NT2/D1 (cell line): ENCODE measurements at places on chromosomes 7 and 10.

DNA sequence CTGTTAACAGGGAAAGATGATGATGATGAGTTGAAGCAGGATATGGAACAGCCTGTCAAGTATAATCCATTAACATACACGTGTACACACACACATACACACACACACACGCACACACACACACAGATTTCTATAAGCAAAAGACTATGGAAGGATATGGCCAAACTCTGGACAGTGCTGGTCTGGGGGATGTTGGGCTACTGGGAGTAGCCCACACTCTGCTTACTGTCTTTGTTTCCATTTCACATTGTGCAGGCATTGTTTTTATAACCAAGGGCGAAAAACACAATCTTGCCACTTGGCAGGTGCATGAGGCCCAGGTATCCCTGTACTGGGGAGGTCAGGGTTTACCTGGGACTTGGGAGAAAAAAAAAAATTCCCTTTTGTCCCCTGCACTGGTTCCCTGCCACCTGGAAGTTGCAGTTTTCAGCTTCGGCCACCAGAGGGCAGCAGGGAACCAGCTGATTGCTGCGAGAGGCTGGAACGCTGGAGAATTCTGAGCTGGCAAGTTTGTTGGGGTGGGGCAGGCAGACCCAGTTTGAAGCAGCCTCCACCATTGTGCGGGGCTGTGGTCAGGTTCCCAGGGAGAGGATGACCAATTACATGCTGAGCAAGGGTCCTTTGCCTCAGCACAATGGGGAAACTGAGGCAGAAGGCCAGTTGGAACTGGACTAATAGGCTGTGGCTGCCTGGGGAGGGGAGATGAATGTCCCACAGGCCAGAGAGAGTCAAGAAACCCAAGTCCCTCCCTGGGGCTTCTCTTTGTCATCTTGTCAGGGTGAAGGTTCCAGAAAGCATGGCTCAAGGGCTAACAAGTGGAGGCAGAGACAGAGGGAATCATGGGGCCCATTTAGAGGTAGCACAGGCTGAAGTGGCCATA lies 27.3 kb downstream of the PPIF start:
- peak; percentile 35 for DNase-seq

DNA sequence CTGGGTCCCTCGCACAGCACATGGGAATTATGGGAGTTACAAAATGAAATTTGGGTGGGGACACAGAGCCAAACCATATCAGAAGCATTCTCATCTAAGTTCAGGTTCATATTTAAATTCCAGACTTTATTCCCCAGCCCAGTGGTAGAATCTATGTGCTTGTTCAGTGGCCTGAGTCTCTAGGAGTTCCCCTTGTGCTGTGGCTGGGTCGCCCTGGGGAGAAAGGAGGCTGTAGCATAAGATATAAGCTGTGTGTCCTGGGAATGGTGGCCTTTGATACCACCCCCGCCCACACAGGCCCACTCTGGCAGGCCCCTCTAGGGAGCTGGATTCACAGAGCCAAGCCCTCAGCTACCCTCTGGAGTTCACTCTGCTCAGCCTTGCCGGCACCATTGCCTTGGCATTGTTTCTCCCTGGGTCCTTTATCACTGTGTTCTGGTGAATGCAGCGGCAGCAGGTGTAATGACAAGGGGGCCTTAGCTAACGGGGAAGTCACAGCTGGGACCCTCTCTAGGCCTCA lies 64.2 kb downstream of the MINDY4 start:
- DNase-seq, result no peak

GRCh38 chr7:133102276-133103060 lies 20.6 kb upstream of the CHCHD3 start:
- no peak for DNase-seq

GRCh38 chr10:97879241-97879640 lies 29.6 kb downstream of the GOLGA7B start:
- no peak for DNase-seq

DNA sequence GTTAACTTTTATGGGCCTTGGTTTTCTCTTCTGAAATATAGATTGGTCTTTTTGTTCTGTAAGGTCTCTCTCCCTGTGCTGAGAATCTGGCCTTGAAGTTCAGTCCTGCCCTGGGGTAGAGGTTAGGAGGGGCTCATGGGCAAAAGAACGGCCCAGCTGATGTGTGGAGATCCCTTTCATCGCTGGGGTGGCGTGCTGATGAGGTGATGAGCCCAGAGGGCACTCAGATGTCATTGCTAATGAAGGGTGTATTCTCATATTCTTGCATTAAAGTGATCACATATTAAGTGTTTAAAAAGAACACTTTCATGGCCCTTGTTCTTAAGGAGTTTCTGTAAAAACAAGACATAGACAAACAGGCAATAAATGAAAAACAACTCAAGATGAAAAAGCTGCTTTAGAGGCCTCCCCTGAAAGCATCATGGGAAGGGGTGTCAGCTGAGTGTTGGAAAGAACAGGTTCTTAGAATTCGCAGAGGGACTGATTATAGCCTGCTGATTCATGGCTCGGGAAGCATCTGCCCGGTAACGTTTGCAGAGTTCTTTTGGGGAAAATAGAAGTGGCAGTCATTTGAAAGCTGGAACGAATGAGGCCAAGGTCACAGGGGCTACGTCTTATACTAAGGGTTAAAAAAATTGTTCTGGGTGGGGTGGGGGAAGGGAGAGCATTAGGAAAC lies 72.5 kb upstream of the GPR158 start:
- no peak for DNase-seq

DNA sequence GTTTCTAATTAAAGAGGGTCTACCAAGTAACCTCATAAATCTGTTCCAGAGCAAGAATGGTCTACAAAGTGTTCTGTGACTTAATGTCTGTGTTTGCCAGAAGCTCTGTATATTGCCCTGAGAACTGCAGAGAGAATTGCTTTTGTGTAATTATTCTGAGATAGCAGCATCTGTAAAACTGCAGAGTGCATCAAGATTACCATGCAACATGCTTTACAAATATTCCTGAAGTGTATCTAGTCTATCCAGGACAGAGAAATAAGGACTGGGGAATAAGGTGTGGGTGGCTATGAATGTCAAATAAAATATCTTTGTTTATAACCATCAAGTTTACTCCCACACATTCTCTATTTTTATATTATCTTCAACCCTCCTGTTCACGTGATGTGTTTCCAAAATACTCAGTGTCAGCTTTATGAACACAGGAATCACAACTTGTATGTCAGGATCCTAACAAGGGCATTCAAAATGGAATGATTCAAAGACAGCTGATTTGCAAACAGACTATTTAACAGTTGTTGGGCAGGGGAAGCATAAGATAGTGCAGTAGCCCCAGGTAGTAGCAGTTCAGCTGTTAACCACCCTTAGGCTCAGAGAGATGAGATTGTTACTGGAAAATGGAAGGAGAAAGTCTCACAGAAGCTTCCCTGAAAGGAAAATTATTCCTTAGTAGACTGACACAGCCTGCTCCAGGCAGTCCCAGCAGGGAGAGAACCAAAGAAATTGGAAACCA lies 15.3 kb upstream of the LIPA start:
- no peak for DNase-seq

DNA sequence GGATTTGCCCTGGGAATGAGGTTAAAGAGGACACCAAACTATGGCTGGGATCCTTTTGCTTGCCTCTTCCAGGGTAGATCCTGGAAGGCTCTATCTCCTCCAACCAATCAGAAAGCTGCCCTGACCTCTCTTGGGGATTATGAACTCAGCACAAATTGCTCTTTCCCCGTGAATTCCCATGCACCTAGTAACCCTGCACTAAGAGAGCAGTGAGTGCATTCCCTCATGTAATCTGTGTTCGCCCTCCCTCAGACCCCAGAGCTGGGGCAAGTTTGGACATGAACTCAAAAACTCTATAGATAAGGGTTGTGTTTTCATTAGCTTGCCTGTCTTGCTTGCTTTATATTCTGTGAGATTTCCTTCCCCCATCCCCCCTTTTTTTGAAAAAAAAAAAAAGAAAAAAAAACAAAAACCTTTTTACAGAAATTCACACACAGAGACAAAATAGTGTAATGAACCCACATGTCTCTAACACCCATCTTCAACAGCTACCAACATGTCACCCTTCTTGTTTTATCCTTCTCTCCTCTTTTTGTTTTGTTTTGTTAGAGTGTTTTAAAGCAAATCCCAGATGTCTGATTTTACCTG lies 225.5 kb upstream of the TCF7L2 start:
- DNase-seq, result no peak

DNA sequence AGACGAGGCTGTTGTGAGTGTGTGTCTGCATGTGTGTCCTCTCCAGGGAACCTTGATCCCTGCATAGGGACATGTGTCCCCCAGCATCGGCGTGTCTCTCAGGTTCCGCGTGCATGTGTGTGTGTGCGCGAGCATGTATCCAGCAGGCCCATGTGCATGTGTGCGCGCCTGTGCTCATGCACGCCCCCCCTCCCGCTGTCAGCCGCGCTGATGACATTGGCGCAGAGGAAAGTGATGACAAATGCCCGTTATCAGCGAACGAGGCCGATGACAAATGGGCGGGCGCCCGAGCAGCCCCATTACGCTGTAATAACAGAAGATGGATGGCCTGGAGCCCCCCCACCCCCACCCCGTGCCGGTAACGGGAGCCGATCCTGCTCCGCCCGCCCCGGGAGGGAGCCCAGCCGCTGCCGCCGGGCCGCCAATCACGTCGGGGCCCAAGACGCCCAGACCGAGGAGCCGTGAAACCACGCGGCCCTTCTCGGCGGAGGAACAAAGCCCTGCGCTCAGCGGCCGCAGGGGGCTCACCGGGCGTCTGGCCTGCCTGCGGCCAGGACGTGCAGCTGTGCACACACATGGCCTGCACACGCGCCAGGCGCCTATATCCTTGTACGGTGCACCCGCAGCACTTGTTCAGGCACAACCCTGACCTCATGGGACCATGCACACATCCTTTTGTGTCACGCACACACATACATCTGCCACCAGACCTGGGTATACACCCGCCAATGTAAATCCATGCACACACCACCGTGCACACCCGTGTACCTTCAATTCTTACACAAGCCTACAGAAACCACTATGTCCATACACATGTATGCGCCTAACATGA lies 21.5 kb downstream of the POLL start:
- no peak for DNase-seq

GRCh38 chr10:33157103-33157502 lies 177.4 kb downstream of the NRP1 start:
- DNase-seq, result no peak

DNA sequence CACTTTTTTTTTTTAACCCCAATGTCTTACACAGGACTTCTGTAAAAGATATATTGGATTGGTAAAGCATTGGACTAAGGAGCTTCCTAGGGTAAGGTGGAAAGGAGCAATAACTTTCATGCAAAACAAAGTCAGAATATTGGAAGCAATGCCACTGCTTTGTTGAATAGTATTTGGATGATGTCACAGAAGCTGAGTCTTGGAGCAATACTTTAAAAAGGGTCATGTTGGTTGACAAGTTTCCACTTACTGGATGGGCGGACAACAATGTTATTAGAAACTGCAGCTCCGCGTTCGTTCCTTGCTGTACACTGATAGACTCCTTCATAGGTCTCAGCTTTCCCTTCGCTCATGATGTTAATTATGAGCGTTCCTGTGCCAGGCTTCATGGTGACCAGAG lies 101.9 kb upstream of the LAMB4 start:
- no peak for DNase-seq

GRCh38 chr10:60149003-60149402 lies 240.7 kb downstream of the ANK3 start:
- DNase-seq, result no peak

GRCh38 chr7:141562543-141562942 lies 11.3 kb downstream of the AGK start:
- no peak for DNase-seq

DNA sequence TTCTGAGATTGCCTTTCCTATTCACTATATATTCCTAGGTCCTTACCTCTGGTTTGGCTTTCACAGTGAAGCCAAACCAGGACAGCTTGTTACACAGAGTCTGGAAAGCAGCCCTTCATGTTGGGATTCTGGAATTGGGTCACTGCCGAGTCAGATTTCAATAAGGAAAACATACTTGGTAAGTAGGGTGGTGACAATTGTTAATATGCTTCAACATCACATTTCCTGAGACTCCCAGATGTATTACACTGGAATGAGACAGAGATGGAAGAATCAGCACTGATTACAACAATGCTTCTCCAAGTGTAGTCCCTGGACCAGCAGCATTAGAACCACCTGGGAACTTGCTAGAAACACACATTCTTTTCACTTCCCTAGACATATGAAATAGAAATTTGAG lies 268.9 kb upstream of the SEMA3C start:
- DNase-seq, result no peak

DNA sequence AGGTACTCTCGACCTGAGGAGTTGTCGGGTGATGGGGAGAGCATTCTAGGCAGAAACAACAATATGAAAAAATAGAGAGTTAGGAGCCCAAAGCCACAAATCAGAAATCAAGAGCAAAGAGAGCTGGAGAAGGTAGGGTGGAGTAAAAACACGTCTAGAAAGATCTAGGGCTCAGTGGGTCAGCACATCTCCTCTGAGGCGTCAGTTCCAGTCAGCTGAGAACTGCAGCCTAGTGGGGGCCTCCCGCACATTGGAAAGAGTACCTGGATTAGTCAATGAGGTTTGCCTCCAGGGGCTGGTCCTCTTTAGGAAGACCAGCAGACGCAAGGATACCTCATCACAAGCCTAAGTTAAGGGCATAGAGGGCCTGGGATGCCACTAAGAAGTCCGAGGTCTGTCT lies 113.2 kb upstream of the LANCL2 start:
- no peak for DNase-seq

DNA sequence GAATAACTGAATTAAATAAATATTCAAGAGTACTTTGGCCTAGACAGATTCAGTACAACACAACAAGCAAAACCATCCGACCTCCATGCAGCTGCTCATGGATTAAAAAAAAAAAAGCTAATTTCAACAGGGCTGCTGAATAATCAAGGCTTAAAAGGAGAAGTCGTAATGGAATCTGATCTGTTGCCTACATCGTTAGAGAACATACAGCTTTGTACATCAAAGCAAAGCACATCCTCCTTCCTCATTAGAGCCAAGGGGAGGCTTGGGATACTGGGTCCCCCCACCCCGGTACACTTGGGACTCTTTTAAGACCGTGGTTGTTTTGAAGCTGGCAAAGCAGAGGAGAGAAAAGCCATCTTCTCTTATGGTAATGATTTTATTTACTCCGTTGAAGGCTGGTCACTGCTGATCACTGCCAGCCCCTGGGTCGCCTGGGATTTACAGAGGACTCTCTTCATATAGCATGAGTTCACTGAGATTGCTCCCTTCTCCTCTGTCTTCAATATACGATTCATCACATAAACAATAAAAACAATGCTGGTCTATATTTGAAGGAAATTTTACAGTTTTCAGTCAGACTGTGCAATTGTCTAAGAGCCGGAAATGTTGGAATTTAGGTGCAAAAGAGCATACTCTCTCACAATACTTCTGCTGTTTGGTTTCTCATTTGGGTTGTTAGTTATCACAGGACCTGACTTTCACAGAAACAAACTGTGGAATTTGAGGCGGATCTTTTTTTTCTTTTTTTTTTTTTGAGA lies 148.8 kb downstream of the FAM107B start:
- DNase-seq, result no peak

DNA sequence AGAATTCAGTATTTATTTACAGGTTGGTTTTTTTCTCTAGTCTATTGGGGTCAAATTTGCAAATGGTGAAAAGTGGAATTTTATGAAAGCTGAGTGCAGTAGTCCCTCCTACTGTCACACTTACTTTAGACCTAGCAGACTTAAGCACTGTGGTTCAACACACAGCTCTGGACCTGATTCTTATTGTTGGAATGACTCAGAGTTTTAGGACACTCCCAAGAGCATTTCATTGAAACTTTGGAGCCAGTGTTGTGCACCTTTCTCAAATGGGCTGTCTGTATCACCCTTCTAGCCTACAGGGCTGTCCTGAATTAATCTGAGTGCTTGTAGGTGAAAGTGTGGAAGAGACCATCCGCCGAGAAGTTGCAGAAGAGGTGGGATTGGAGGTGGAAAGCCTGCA lies 16.1 kb downstream of the NUDT13 start:
- no peak for DNase-seq
